ENCODE measurements at places on chromosomes 12 and 14. TPM values are rescaled to one million over a fixed set of nuclear protein-coding genes. Genes with fewer than 3 reads are reported as not detected.

The LRRC10 gene
- not detected for total RNA-seq

- ATAC-seq, result peak; percentile 79
These were observed 631 bp upstream of the PTGR2 start for GRCh38 chr14:73851000-73851399.

DNA sequence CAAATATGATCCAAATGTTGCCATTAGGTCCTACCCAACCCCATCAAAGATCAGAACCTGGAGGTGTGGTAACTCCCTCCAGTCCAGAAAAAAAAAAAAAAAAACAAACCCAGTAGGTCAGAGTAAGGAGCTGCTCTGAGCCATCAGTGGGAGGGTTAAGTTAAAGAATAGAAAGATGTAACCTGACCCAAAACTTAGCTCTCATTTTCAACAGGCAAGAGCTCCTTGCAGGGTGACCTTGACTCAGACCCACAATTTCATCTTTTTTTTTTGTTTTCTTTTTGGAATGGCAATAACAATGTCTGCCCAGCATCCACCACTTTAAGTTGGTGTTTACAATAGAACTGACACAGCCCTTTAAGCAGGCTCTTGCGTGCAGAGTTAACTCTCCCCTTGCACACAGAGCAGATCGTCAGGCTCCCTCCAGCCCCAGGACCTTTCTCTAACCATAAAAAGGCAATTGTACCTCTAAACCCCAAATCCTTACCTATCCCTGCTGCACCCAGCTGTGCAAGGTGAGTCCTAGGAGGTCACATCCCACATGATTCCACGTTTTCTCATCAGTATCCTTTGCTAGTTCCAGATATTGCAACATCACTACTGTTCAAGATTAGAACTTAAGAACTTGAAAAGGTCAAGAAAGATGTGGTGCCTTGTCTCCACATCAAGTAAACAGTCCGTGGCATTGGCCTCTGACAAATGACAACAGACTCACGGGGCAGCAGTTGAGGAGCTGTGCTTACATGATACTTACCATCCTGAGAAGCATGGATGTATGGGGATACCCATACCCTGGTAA is 178.6 kb upstream of the EEA1 start:
- ATAC-seq, result no peak

The FUT8 gene
- total RNA-seq, result 10.1 TPM

The KLRK1 gene
- not detected for total RNA-seq

DNA sequence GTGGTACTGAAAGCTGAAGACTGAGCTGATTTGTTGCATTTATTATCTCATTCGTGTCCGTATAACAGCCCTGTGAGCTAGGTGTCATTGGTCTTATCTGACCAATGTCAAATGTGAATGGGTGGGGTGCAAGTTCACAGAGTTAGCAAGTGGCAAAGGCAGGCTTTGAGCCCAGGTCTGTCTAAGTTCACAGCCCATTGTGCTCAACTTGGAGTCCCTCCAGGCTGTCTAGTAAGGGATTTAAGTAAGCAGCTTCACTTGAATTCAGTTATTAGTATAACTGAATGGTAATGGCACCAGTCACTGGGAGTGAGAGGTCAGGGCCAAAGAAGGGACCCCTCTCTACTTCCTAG is 8.5 kb downstream of the C1S start:
- no peak for ATAC-seq

GRCh38 chr12:30846776-30847175 is 79.8 kb upstream of the TSPAN11 start:
- no peak for ATAC-seq

The RFX4 gene
- total RNA-seq, result not detected

DNA sequence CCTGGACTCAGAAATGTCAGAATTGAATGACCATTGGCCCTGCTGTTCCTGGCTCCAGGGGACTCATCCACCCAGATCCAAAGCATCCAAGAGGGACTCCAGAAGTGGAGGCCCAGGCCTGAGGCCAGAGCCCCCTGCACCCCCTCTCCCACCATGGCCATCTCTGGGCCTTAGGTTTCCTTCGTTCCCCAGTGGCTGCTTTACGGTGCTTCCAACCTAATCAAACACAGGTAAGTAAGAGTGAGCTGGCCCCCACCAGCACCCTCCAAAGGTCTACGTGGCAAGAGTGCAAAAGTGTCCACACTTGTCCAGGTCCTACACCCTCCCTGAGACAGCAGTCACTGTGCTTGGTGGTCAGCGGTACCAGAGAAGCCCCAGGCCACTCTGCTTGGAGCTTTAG is 139.0 kb downstream of the DPF3 start:
- no peak for ATAC-seq

DNA sequence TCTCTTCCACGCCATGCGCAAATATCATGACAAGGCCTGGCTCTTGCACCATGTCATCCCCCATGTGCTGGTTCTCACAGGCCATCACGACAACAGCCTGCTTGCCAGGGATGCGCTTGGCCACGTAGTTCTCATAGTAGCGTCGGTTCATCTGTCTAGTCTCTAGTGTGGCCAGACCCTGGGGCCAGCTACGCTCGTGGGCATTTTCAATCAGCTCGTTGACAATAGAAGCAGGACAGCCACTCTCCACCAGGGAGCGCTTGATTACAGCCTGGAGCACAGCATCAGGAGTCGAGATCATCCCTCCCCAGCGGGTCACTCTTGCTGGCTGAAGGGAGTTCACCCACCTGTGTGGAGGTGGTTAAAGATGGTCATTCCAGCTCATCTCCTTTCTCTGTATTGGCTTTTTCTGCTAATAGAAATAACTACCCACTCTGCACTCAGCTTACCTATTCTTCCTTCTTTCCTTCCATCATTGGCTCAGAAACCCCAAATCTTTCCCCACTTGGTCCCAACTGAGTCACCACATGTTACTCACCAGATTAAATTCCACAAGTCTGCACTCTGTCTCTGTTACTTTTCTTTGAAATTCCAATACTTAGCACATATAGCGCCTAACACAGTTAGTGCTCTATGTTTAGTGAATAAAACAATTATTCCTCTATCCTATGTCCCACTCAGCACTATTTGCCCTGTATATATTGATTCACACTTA is 15.1 kb downstream of the RNF41 start:
- ATAC-seq, result peak; percentile 55

DNA sequence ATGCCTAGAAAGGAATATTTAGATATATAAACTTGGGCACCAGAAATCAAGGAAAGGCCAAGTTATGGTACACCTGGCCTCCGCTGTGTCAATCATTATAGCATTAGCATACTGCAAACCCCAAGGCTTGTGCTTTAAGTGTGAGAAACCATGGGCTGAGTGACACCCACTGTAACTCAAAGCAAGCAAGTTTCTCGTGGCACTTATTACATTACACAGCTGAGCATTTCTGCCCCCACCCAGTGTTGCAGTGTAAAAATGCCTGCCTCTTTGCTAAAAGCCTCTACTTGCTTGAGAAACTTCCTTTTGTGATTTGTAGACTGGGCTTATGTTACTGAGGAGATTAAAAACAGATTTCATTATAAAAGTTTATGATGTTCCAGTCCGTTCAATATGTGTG is 122.0 kb downstream of the TGFB3 start:
- no peak for ATAC-seq

GRCh38 chr12:124716208-124717130 is 147.2 kb downstream of the SCARB1 start:
- ATAC-seq, result peak; percentile 69

DNA sequence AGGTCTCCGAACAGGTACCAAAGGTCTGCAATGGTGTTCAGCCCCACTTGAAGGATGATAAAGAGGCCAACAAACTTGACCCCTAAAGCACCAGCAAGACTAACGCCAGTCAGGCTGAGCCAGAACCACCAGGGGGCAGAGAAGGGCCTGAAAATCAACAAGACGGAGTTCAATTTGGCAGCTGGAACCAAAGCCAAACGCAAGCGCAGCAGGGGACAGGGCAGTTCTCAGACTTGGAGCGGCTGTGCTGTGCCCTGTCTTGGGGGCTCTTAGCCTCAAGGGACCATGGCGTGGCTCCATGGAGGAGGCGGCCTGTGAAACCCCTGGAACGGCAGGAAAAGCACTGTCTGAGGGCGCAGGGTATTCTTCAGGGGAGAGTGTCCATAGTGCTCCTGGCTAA is 19.6 kb downstream of the POMT2 start:
- peak; percentile 22 for ATAC-seq

GRCh38 chr14:79570648-79571047 is 640.7 kb downstream of the DIO2 start:
- ATAC-seq, result no peak

DNA sequence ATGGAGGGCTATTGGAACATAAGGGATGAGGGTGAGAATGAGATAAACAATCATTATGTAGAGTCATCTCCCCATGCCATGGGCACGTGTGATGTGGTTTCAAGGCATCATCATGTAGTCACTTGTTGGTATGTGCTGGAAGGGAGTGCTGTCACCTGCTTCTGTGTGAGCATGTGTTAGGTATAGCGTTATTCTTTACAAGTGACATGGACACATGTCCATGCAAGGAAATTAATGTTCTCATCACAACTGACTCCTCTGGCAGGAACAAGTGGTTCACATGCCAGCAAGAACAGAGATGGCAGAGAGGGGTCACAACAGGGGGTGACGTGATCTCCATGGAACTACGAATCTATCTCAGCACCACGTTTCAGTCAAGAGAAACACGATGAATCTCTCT is 815.8 kb downstream of the BCL11B start:
- ATAC-seq, result no peak

DNA sequence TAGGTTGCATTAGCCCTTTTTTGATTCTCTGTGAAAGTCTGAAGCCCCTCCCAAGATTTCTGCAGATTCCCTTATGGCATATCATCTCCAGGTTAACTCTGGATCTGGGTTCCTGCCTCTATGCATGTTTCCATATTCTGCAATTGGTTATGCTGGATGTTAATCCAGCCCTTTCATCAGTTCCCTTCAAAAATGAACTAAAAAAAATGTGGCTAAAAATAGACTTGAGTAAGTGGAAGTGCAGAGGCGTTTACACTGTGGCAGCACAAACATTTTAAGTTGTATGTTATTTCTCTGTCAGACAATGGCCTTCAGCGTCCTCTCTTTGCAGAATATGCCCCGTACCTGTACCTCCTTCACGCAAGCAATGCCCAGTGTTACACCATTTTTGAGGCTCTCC is 11.4 kb downstream of the MGST1 start:
- no peak for ATAC-seq

The DCN gene
- 57.4 TPM for total RNA-seq

The RTL1 gene
- total RNA-seq, result not detected

The CNTN1 gene
- total RNA-seq, result 9.8 TPM

The GDF3 gene
- total RNA-seq, result not detected

The SMIM41 gene
- total RNA-seq, result not detected

DNA sequence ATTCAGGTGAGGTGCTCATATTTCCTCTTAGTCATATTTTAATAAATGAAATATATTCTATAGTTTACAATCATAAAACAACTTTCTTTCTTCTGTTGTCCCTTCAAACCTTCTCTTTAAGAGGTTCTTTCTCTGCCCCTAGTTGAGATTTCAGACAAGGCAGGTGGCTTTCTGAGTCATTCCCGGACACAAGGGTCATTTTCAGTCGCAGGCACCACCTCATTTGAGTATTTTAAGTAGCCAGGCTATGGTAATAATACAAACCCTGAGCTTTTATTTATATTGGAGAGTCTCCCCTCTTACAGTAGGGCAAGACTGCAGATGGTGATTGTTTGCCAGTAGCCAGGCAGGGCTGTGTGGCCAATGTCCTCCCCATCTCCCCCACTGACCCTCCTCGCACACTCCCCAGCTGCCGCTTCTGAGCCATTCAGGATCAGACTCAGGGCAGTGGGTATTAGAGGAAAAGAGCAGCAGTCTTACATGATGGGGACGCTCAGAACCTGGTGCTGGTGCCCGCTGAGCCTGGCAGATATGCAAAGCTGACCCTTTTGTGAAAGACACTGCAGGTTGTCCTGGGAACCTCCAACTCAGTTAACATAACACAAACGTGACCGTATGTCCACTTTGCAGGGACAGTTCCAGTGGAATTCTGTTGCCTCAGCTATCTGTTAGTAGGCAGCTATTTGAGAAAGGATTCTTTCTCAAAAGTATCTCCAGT is 101.1 kb upstream of the BCL2L14 start:
- no peak for ATAC-seq

The LMO3 gene
- 0.24 TPM for total RNA-seq

The LRRK2 gene
- 14.6 TPM for total RNA-seq

The DTX1 gene
- total RNA-seq, result 0.68 TPM

The CIROP gene
- not detected for total RNA-seq

The SPTB gene
- 0.08 TPM for total RNA-seq

DNA sequence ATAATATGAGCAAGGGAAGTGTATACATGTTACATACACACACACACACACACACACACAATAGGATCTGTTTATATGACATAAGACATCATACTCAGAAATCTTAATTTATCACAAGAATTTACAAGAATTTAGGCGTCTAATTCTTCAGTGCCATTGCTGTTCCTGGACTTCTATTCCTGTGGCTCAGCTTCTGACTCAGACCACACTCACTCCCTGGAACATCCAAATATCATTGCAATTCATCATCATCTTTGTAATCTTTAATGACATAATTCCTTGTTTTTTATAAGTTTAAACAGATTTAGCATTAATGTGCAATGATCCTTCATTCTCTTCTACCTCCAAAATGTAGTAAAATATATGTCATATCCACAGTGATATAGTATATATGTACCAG is 544.2 kb downstream of the FOXG1 start:
- no peak for ATAC-seq

GRCh38 chr12:92912052-92912451 is 17.0 kb downstream of the EEA1 start:
- peak; percentile 100 for ATAC-seq

GRCh38 chr14:42112108-42112507 is 505.4 kb downstream of the LRFN5 start:
- no peak for ATAC-seq

The USP44 gene
- total RNA-seq, result not detected

DNA sequence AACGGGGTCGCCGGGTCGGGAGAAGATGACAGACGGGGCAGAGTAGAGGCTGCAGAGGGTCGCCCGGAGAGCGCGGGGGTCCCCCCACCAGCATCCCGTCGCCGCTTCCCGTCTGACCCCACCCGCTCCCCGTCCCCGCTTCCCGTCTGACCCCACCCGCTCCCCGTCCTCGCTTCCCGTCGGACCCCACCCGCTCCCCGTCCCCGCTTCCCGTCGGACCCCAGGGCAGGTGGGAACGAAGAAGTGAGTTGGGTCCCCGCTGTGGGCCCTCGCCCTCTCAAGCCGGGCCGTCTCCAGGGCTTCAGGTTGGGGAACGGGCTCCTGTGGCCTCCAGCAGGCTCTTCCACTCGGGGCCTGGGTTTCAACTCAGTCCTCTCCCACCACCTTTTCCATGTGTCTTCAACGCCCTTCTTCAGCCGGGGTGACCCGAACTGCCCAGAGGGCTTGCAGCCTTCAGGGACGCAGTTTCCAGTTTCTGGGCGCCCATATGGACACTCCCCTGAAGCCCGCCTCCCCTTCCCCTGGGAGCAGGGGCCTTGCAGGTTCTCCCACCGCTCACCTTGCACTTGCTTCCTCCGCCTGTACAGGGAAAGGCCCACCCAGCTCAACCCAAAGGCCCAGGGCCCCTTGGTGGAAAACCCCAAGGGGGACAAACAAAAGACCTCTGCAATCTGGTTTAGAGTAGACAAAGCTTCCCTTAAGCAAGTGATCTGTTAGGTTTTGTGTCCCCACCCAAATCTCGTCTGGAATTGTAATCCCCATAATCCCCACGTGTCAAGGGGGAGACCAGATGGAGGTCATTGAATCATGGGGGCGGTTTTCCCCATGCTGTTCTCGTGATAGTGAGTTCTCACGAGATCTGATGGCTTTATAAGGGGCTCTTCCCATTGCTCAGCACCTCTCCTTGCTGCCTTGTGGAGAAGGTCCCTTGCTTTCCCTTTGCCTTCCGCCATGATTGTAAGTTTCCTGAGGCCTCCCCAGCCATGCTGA is 66.5 kb downstream of the TNFAIP2 start:
- ATAC-seq, result no peak

All from esophagus mucosa (tissue), 1 donor.